ENCODE measurements at places on chromosomes 7 and 10.

DNA sequence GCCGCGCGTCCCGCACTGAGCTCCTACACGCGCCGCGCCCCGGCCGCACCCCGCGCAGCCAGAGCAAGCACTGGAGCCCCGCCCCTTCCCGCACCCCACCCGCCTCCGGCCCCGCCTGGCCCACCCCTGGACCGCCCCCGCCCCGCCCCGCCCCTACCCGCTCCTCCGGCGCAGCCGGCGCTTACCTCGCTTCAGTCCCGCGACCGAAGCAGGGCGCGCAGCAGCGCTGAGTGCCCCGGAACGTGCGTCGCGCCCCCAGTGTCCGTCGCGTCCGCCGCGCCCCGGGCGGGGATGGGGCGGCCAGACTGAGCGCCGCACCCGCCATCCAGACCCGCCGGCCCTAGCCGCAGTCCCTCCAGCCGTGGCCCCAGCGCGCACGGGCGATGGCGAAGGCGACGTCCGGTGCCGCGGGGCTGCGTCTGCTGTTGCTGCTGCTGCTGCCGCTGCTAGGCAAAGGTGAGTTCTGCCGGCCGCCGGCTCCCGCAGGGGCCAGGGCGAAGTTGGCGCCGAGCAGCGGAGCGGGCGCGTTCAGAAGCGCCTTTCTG lies at the start of gene RET:
TSS of gene RET (plus strand) at position 194 of the 545 bp plus-strand sequence. CDS start at position 384, 190 bp downstream.
- no peak for DNase-seq

- DNase-seq, result no peak
Measured at GRCh38 chr10:71388583-71389310, 8.0 kb upstream of the CDH23 start.

GRCh38 chr7:148230296-148230695 lies 360.3 kb upstream of the C7orf33 start:
- no peak for DNase-seq

GRCh38 chr10:47277352-47278151 lies 22.4 kb upstream of the GDF10 start:
- DNase-seq, result no peak

GRCh38 chr7:68691261-68692216 lies 906.7 kb upstream of the AUTS2 start:
- DNase-seq, result no peak

DNA sequence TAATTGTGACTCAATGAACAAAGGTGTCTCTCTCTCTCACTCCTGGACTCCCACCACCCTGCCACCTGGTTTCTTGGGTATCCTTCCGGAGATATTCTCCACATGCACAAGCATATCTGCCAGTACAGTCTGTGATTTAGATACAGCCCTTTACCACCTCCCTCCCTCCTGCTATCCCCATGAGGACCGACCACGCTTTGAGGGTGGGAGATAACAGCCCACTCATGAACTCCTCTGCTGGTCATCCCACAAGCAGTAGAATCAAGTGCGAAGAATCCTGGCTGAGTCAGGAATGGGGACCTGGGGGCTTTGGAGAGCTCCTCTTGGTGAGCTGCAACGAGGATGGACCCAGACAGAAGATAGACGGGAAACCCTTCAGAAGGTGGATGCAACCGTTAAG lies 28.2 kb upstream of the MXI1 start:
- DNase-seq, result no peak

DNA sequence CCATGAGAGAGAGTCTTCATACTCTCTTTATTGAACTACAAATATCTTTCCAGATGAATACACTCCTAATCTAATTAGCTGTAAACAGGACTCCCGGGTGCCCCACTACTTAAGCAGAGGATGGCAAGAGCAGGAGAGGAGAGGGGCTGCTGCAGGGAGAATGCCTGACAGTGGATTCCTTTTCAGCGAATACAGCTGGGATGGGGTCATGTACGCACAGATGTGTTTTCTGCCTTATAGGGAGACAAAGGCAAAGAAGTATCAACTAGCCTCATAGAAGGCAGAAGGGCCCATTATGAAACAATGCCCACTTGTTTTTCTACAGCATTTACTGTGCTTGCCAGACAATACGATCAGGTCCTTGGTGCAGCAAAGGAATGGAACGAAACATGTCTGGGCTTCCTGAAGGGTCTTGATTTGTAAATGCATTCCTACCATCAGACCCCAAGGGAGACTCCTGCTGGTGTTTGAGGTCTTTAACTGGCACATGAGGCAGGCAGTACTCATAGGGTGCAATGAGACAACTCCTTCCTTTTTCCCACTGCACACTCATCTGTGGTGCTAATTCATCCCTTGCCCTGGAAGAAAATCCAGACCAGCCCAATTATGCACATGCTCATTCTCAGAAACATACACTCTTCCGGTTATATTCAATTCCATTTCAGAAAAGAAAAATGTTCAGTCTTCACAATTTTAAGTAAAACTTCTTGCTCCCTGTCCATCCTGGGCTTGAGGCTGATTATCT lies 117.1 kb downstream of the AOAH start:
- DNase-seq, result no peak

- no peak for DNase-seq
Measured at GRCh38 chr10:69179089-69179742, 818 bp upstream of the SUPV3L1 start.

GRCh38 chr7:27940341-27940740 lies 200.4 kb downstream of the TAX1BP1 start:
- no peak for DNase-seq

- DNase-seq, result no peak
Measured at GRCh38 chr10:11921800-11922392, 98.7 kb downstream of the PROSER2 start.

DNA sequence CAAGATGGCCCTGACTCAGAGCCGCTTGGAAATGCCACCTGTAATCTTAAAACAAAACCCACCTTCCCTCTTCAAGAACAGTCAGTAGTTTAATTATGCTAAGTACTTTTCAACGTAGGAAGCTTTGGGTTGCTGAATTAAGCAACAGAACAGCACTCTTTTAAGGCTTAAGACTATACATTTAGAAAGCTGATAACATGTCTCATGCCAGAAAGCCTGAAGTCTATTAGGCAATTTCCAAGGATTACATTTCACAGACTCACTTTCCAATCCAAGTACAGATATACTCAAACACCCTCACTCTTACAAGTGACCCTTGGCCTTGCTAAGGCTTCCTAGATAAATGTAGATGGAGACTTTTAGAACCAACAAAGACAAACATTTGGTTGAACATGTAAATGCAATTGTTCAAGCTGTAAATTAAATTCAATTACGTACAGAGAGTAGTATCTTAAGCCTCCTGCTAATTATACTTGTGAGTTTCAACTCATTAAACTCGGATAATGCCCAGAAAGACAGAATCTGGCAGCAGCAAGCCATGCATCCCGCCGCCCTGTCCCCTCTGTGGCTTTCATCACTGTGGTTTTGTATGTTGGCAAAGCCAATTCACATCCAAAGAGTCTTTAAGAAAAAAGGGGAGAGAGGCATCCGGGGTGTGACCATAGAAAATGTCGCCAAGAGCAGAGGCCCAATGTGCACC lies 283.1 kb upstream of the NRP1 start:
- DNase-seq, result no peak

DNA sequence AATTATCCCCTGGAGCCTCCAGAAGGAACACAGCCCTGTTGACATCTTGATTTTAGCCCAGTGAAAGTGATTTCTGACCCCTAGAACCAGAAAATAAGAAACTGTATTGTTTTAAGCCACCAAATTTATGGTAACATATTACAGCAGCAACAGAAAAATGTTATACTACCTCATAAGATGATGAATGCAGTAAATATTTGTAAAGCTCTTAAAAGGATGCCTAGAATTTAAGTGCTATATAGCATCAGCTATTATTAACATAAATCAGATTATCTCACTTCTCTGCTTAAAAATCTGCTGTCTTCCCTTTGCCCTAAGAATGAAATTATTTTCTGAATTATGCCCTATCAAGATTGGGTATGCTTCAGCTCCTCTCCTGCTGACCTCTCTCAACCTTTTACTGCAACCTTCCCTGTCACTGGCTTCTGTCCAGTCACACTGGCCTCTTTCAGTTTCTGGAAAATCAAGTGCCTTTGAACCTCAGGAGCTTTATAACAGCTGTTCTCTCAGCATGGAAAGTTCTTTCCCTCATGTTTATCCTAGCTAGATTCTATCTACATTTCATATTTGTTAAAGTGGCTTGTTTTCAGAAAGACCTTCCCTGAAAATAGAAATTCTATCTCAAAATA lies 78.9 kb downstream of the GPR37 start:
- DNase-seq, result no peak

GRCh38 chr10:33066558-33067236 lies 108.7 kb upstream of the ITGB1 start:
- no peak for DNase-seq

GRCh38 chr10:76422769-76423168 lies 991.3 kb downstream of the LRMDA start:
- DNase-seq, result no peak

GRCh38 chr7:157691586-157692459 lies 355.0 kb downstream of the DNAJB6 start:
- no peak for DNase-seq

DNA sequence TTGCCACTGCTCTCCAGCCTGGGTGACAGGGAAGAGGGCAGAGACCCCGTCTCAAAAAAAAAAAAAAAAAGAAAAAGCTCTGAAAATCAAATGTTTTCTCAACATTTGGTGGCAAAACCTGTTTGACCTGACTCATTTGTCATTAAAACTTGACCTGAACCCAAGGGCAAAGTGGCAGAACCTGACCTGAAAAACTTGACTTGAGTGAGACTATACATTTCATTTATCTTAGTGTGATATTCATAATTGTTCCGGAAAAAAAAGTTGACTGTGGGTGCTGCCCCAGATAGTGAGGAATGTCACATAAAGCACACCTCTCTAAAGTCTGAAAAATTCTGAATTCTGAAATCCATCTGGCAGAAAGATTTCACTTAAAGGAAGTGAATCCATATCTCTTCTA lies 2.3 kb upstream of the TAX1BP1 start:
- no peak for DNase-seq

DNA sequence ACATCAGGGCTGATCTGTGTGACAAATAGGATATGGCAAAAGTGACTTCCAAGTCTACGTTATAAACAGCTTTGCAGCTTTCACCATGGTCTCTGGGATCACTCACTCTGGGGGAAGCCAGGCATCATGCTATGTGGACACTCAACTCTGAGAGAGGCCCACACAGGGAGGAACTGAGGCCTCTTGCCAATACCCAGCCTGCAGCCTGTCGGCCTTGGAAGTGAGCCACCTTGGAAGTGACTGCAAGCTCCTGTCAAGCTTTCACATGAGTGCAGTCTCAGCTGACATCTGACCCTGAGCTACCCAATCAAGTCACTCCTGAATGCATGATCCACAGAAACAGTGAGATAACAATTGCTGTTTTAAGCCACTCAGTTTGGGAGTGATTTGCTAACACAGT lies 56.5 kb downstream of the MMRN2 start:
- DNase-seq, result no peak

- DNase-seq, result no peak
Measured at GRCh38 chr7:92781117-92781720, 55.2 kb downstream of the CDK6 start.

DNA sequence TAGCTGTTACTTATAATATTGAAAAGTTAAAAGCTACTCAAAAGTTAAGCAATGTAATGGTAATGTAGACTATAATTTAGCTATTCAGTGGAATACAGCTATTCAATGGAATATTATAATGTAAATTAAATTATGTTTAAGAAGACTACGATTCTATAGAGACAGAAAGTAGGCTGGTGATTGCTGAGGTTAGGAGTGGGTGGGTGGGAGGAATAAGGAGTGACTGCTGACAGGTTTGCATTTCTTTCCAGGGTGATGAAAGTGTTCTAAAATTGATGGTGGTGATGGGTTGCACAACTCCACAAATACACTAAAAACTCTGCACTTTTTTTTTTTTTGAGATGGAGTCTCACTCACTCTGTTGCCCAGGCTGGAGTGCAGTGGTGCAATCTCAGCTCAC lies 21.4 kb downstream of the DENND2A start:
- DNase-seq, result no peak

GRCh38 chr7:37701769-37702168 lies 18.2 kb downstream of the GPR141 start:
- no peak for DNase-seq

DNA sequence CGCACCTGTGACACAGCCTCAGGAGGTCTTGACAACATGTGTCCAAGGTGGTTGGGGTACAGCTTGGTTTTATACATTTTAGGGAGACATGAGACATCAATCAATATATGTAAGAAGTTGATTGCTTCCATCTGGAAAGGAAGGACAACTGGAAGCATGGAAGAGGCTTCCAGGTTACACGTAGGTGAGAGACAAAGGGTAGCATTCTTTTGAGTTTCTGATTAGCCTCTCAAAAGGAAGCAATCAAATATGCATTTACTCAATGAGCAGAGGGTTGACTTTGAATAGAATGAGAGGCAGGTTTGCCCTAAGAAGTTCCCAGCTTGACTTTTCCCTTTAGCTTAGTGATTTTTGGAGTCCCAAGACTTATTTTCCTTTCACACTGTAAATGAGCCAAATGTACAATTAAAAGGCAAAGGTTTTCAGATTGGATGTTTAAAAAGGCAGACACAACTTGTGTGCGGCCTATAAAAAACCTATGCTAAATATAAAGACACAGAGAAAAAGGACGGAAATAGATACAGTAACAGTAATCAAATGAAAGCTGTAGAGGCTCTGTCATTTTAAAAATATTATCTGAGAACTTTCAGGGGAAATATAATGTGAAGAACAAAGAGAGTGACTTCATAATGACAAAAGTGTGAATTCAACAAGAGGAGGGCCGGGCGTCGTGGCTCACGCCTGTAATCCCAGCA lies 65.7 kb upstream of the LANCL2 start:
- DNase-seq, result no peak

DNA sequence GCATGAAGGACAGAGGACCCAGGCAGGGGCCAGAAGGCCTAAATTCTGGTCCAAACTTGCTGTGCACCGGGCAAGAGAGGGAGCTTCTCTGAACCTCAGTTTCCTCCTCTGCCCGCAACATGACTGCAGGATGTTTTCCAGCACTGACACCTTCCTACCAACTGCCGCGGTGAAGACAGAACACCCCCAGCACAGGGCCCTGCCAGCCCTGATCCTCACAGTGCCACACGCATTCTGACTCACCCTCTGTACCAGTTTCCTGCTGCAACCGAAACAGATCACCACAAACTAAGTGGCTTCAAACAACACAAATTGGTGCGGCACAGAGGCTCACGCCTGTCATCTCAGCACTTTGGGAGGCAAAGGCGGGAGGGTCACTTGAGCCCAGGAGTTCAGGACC lies 18.1 kb downstream of the MAD1L1 start:
- no peak for DNase-seq

- DNase-seq, result no peak
Measured at GRCh38 chr10:97948822-97949221, 81.6 kb downstream of the CRTAC1 start.

- DNase-seq, result no peak
Measured at GRCh38 chr10:80126876-80127275, 5.7 kb upstream of the PLAC9 start.

GRCh38 chr10:19169041-19169440 lies 120.4 kb downstream of the MALRD1 start:
- DNase-seq, result no peak

DNA sequence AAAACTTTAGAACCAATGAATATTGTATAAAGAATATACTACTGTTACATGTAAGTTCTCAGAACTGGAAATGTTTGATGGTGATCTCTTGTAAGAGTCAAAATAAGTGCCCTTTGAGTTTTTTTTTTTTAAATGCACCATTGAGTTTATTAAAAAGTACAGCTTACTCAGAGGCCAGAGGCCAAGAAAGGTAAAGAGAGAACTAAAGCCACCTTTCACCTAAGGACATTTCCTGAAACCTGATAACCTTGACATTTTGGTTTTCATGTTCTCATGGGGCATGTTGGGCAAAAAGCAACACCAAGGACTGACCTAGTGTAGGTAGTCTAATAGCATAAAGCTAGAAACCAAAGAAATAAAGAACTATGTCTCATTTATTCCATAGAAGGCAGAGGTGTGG lies 27.7 kb downstream of the REEP3 start:
- DNase-seq, result no peak

- DNase-seq, result no peak
Measured at GRCh38 chr7:145718129-145718528, 398.5 kb upstream of the CNTNAP2 start.
